Smooth muscle cell of the brain vasculature (primary cell): ENCODE measurements at places on chromosomes 7 and 10.

DNA sequence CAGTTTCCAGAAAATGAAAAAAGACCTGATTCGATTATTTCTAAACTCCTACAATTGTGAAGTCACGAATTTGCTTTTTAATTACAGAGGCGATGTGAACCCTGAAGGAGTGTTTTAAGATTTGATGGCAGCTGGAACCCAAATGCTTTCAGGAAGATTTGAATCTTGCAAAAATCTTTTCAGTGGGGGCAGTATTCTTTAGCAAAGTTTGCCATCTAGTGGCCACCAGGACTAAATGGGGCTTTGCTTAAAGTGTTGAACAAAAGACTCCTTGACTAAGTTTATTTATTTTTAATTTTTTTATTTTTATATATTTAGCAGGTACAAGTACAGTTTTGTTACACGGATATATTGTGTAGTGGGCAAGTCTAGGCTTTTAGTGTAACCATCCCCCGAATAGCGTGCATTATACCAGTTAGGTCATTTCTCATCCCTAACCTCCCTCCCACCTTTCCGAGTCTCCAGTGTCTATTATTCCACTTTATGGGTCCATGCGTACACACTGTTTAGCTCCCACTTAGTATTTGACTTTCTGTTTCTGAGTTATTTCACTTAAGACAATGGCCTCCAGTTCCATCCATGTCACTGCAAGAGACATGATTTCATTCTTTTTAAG, 98.8 kb downstream of the CACNB2 start:
- no peak for DNase-seq

DNA sequence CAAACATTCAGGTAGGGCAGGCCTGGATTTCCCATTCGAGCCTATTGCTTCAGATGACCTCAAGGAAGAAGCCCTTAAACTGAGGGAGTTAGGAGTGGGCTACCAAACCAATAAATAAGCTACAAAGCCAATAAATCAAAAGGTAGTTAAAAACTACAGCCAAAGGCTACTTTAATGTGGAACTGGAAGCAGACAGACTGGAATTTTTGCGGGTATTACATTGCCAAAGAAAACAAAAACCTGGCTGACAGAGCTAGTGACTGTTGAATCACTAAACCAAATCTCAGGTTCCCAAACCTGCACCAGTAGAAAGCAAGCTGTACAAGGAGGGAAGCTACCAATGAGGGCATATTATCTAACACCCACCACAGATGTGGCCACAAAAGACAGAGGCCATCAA, 315.6 kb downstream of the GRM8 start:
- no peak for DNase-seq

DNA sequence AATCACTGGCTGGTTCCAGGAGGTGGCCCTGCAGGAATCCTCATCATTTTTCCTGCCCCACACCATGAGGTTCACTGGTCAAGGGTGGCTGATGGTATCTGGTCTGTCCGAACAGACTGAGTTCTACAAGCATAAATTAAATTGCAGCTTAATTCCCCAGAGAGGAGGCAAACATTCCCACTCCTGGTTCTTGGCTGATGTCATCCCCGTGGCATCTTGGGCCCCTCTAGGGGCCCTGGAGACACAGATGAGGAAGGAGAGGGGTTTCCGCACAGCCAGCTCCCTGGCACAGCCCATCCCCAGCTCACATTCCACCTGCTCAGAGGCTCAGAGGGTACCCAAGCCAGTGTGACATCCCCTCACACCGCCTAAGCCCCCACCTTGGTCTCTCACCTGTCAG, 5.3 kb upstream of the KLRG2 start:
- no peak for DNase-seq

DNA sequence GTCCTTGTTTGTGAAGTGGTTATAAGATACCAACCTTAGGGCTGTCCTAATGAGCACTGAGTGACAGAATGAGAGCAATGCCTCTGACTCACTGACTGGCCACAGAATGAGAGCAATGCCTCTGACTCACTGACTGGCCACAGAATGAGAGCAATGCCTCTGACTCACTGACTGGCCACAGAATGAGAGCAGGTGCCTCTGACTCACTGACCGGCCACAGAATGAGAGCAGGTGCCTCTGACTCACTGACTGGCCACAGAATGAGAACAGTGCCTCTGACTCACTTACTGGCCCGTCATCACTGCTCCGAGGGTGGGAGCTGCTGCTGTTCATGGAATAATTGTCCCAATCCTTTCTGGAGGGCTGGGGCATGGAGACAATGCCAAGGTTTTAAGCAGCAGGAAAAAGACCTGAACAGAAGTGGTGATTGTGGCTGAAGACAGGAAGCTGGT, 265.2 kb upstream of the PPP2R2D start:
- DNase-seq, result no peak

DNA sequence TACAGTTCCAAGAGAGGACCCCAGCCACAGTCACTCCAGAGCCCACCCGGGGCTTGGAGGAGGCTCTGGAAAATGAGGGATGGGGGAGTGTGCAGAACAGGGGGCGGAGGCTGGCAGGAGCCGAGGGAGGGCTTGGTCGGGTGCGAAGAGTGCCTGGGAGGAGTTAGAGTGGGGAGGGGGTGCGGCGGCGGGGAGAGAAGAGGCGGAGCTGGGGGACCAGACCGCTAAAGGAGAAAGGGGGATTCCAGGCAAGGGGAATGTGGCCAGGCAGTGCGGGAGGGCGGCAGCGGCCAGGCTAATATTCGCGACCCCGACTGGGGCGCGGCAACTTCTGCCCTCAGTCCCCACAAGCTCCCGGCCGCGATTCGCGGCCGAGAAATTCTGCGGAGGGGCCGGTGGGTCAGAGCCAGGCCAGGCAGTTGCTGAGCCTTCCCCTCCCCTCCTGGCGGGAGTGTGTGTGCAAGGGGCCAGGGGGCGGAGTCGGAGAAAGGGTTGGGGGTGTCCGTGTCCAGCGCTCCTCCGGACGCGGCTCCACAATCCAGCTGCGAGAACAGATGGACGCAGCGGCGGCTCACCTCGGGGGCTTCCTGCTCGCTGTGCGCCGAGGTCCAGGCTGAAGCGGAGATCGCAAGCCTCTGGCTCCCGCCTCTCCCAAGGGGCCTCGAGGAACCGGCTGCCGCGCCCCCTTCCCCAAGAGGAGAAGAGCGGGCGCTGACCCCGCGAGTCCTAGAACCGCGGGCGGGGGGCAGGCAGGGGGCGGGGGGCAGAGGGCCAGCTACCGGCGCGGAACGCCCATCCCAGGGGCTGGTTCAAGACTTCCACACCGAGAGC, 612 bp upstream of the SLC18A3 start:
- DNase-seq, result no peak

DNA sequence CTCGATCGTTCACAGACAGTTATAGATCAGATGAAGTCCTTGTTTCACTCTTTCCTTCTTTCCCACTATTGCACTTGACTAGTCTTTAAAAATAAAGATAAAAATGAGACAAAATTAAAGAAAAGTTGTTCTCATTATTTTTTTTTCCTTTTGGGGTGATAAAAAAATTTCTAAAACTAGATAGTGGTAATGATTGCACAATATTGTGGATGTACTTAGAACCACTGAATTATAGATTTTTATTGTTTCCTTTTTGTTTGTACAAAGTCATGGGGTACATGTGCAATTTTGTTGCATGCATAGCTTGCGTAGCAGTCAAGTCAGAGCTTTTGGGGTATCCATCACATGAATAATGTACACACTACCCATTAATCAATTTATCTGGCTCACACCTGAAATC, 97.3 kb downstream of the PHTF2 start:
- no peak for DNase-seq

DNA sequence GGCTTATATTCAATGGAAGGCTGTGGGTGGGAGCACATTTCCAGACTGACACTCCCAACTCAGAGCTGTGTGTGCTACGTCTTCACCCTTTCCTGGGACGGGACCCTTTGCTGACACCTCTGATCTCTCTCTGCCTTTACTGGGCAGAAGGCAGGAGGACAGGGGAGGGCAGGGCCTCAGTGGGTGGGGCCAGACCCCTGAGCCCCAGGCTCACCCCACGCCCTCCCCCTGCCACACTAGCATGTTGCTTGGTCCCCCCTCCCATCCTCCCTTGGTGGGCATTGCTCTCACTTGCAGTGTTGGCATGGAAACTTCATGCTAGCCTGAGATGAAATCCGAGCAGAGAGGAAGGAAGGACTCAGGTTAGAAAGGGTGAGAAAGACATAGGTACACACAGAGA, 18.4 kb downstream of the TMEM273 start:
- no peak for DNase-seq

DNA sequence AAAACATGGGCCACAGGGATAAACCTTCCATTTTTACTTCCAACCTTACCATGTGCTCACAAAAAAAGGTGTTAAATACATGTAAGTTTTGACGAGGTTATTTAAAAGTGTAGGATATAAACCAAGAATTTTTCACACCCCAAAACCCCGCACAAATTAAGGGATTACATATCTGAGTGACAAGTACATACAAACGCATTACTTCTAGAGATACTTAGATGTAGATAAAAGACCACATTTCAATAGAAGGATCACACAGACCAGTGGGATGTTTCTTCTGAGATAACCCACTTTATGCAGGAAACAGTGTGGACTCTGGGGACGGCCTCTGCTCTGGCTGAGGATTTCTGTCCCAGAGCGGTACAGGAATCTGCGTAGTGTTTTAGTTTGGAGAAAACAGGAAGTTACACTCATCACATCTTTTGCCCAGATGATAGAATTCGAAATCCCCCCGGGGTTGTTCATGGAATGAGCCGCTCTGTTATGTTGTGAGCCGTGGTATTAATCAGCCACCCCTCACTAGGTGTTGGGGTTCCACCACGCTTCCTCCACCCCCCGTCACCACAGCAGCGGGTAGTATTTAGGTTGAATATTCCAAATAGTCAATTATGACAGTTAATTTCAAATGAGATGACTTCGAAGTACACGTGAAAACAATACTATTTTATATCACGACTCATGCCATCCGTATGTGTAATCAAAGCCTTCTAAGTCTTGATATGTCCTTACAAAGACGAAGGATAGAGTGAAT, 1.3 kb upstream of the CUL1 start:
- no peak for DNase-seq

DNA sequence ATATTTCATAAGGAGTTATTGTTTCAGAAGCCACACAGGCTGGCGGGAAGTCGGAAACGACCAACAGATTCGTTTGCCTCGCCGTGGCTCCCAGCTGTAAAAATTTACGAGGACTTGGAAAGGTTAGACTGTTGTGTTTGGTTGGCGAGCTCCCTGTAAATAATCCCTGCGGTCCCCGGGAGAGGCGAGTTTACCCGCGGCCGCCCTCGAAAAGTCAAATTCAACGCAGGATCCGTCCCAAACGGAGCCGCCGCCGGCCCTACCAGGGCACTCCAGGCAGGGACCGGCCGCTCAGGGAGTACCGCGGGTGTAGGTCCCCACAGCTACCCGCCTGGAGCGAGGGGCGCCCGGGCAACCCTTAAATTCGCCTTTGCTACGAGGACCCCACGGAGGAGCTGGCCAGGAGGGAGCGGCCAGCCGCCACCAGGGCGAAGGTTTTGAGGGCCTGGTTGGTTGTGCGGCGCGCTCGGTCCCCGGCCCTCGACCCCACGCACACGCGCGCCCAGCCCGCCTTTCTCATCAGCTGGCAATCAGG, 726 bp upstream of the HOXA9 start:
- DNase-seq, result no peak

GRCh38 chr7:134394056-134394455, 64.8 kb downstream of the AKR1B1 start:
- DNase-seq, result no peak

DNA sequence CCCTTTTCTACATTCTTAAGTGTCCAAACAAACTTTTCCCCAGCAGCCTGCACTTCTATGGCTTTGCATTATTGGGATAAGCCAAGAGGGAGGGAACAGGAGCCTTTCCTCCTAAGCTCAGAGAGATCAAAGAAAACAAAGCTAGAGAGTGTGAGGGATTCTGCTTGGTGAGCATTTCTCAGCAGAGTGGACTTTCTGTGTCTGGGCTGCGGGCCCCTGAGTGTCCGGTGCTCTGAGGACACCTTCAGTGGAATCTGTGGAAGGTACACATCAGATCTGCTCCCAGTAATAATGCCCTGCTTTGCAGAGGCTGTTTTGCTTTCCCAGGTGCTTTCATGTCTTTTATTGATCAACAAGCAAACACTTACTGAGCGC, 50.2 kb downstream of the KCNMA1 start:
- DNase-seq, result no peak

DNA sequence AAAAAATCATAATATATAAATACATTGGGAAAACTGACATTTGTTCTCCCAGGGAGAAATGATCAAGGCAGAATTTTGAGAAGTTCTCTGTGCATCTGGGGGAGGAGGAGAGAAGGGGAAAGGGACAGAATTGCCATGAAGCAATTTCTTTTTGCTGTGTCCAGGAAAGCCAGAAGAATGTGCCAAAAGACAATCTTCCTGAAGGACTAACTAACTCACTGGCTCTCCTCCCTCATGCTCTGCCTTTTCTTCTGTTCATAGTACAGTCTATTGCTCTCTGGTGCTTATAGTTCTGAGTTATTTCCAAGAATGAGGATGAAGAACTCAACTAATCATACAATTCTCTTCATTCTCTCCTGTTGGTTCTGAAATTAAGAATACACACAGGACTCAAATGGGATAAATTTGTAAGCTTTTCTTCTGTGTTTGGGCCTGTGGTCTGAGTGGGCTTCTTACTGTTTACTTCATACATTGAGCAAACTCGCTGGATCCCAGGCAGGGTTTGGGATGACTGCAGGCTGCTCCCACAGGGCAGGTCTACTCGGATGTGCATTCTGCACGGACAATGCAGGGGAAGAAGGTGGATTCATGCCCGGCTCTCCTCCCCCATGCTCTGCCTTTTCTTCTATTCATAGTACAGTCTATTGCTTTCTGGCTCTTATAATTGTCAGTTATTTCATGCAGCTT, 22.2 kb upstream of the FAM171A1 start:
- DNase-seq, result no peak

GRCh38 chr7:37732253-37732652, 48.7 kb downstream of the GPR141 start:
- DNase-seq, result no peak

DNA sequence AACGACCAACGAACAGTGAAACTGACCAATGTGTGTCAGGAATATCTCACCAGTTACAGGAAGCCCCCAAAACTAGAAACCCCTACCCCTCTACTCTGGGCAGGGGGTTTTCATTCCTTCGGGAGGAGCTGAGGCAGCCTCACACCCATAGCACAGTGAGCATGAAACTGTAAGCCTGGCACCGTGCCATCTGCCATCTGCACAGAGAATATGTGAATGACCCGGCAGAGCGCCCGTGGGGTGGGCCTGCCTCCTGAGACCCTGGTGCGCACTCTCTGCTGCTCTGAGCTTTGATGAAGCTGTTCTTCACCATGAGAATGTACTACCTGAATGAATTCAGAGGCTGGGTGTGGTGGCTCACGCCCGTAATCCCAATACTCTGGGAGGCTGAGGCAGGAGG, 27.1 kb downstream of the DAGLB start:
- no peak for DNase-seq
